ENCODE measurements at places on chromosomes 7 and 10.

DNA sequence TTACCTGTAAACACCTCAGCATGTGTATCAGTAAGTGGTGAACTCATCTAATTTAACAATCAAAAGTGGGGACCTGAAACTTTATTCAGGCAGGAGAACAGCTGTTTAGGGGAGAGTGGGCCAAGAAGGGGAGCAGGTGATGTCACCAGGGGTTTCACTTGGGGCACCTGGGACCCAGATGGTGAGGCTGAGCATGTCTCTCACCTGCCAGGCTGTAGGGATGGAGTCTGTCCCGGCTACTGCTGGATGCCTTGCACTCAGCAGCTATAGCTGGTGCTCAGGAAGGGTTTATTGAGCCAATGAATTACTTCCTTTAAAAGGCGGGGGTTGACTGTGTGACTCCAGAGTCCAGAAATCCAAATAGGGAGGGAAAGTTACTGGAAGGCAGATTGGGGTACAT is 23.0 kb downstream of the CDH23 start:
- DNase-seq: no peak

GRCh38 chr10:84966708-84967441 is 638.5 kb downstream of the CCSER2 start:
- no peak for DNase-seq

GRCh38 chr10:128055061-128055868 is 71.0 kb downstream of the MKI67 start:
- no peak for DNase-seq

DNA sequence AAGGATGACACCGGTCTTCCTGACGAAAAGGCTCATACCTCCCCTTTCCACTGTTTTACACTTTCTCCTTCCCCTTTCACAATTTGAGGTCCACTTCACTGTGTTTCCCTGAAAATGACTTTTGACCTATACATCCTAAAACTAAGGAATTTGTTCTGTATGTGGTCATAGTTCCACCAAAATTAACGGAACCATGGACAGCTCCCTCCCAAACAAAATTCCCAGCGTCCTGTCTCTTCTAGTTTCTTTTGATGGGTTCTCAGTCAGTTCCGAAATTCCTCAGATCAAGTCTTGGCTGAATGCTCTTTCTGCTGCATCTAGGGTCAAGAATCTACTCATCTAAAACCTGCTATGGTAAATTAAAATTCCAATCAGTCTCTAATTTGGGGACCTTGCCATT is 1191.9 kb downstream of the CNTNAP2 start:
- no peak for DNase-seq

DNA sequence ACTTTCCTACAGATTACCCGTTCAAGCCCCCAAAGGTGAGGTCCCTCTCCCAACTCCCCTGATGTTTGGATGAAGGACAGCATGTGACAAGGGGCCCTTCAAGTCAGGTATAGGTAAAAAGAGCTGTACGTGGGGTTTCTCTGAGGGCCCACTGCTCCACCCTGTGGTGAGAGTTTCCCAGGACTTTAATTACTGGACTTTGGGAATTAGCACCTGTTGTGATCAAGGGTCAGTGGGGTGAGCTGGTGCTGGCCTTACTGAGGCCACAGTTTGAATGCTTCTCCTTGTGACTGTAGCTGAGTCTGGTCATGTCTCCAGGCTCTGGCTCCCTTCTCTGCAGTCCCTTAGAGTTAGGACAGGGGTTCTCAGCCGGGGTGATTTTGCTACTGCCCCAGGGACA is 16.8 kb downstream of the UBE2D4 start:
- DNase-seq: no peak

DNA sequence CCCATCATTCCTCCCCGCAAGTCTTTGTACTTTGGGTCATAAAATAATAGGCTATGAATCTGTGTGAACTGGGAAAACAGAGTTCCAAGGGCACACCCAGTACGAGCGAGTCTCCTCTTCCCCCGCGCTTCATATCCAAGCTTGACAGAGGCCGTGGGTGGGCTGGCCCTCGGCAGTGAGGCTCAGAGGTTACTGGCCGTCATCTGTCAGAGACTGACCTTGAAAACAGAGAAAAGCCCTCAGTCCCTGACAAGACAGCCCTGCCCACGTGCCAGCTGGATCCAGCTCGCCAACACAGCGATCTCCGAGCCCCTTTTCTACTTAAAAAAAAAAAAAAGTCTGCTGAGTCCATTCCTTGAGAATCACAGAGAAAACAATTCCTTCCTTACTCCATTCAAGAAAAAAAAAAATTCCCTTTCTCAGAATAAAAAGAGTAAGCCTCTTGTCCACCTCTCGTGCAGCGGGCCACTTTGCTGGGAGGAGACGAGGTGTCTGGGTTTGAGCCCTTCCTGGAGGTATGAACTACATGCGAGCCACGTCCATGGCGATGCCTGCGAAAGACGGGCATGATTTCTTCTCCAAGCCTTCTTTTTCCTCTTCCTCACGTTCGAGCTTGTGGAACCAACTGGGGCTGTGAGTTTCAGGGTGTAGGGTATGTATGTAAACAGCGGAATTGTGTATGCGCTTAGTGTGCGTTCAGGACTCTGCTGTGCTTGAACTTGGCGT is 744 bp upstream of the BICC1 start:
- DNase-seq: no peak

- DNase-seq: no peak
Measured at GRCh38 chr10:129971381-129972144, 7.5 kb upstream of the EBF3 start.

- no peak for DNase-seq
Measured at GRCh38 chr10:124300735-124301134, 118.0 kb downstream of the OAT start.

DNA sequence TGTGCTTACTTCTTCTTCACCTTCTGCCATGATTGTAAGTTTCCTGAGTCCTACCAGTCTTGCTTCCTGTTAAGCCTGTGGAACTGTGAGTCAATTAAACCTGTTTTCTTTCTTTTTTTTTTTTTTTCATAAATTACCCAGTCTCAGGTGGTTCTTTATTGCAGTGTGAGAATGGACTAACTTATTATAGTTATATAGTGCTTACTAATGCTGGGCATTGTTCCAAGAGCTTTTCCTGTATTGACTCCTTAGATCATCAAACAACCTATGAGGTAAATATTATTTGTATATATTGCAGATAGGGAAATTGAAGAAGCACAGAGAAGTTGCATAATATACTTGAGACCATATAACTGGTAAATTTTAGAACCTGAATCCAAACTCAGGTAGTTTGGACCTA is 98.1 kb downstream of the MBL2 start:
- DNase-seq: no peak

GRCh38 chr7:91463330-91463729 is 199.1 kb downstream of the FZD1 start:
- DNase-seq: no peak

- no peak for DNase-seq
Measured at GRCh38 chr10:130138479-130138866, 2.3 kb downstream of the GLRX3 start.

DNA sequence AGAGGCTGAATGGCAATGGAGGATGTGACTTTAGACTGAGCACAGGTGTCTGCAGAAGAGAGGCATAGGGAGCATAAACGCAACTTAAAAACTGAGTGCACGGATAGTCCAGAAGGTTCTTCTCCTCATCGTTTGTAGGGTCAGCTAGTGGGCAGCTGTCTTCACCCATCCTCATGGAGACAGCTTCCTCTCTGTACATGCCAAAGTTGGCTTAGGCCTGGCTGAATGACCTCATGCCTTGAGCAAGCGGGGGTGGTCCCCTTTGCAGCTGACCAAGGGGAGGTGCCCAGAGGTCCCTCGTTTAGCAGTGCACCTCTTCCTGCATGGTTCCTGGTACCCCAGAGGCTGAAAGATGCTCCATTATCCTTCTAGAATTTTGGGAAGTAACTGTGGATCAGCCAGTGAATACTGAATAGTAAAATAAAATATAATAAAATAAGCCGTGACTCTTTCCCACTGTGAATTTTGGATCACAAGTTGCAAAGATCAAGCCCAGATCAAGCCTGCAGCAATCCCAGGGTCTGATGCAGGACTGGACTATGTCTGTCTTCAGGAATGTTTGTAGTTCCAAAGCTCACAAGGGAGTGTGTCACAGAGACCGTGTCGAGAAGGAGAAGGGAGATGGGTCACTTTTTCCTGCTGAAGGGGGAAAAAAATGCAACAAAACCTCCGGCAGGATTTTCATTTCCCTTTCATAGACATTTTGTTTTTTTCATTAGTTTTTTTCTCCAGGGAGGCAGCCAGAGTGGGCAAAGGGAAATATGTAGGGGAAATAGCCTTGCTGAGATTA is 295.3 kb upstream of the MKI67 start:
- DNase-seq: no peak

- no peak for DNase-seq
Measured at GRCh38 chr10:48470893-48471805, 133.7 kb downstream of the ARHGAP22 start.

DNA sequence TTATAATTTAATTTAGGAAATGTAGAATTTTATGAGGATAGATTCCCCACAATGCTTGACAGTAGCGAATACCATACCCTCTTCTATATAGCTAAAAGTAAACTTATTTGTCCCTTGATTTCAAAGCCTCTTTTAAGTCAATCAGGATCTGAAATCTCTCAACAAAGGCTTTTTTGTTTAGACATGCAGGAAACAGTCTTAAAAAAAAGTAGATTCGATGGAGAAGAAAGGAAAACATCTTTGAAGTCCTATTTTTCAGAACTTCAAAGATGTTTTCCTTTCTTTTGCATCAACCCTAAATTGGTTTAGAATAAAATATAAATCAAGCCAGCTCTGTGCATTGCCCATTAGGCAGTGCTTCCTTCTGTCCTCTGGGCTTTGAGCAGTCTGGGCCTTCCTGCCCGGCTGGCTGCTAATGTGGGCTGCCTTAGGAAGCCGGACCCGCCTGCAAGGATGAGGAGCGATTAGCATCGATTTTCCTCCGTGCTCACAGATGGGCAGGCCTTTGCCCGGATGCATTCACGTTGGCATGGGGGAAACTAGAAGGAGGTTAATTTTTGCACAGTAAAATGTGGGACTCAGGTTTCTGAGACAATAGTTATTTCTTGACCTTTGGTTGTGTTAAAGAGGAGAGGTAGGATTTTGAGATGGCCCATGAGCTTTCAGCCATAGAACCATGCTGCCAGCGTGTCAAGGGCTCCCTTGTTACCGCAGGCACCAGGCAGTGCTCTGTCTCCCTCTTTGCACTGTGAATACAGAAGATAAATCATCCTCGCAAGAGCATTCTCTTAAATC is 15.5 kb downstream of the MSRB2 start:
- no peak for DNase-seq

- no peak for DNase-seq
Measured at GRCh38 chr7:26880852-26881251, 16.5 kb upstream of the SKAP2 start.

GRCh38 chr7:37052705-37053104 is 328.4 kb upstream of the AOAH start:
- DNase-seq: no peak

- peak; percentile 47 for DNase-seq
Measured at GRCh38 chr7:150941351-150942000, 36.6 kb downstream of the KCNH2 start.

DNA sequence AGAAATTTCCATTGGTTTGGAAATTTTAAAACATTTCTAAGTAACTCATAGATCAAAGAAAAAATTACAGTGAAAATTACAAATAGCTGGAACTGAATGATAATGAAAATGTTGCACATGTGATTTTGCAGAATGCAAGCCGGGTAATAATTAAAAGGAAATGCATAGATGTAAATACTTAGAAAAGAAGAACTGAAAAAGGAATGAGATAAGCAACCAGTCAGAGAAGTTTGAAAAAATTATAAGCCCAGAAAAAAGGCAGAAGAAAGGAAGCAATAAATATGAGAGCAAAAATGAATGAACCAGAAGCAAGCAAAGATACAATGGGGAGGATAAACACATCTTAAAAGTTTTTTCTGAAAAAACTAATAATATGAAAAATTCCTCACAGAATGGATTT is 3.2 kb upstream of the TMEM273 start:
- DNase-seq: no peak

- no peak for DNase-seq
Measured at GRCh38 chr10:112539340-112539739, 92.3 kb downstream of the VTI1A start.

- no peak for DNase-seq
Measured at GRCh38 chr7:46139079-46139478, 218.0 kb upstream of the IGFBP3 start.

DNA sequence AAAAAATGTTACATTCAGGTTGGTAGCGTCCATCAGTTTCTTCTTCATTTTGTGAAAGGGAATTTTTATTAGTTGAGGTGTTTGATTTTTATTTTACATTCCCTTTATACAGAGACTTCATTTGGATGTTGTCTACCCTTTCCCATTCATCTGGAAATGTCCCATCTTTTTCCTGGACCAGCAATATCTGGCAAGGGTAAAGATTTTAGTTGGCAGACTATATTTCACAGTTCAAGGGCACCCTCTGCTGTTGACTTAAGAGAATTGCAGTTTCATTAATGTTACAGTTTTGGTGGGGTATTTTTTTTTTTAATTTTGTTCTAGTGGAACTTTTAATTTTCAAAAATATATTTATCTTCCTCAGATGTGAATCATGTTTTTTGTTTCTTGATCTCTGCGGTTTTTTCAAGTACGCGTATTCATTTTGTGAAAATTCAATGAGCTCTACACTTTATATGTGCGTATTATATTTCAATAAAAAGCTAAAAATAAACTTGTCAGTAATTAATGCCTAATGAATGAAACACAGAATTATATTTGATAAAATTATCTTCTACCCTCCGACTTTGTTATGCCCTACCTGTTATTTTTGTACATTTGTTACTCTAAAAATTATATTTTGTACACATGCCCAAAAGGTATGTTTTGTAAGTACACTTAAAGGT is 97.9 kb upstream of the KLF14 start:
- DNase-seq: no peak

DNA sequence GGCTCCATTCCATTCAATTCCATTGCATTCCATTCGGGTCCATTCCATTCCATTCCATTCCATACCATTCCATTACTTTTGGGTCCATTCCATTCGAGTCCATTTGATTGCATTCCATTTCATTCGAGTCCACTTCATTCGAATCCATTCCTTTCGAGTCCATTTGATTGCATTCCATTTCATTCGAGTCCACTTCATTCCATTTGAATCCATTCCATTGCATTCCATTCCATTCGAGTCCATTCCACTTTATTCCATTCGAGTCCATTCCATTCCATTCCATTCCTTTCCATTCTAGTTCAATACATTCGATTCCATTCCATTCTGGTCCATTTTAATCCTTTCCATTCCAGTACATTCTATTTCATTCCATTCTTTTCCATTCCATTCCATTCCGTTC is 334.0 kb downstream of the ZNF33B start:
- no peak for DNase-seq

- DNase-seq: no peak
Measured at GRCh38 chr7:5421714-5422395, 1.8 kb downstream of the TNRC18 start.

- no peak for DNase-seq
Measured at GRCh38 chr7:131306777-131307176, 20.9 kb upstream of the MKLN1 start.

GRCh38 chr7:123054357-123055133 is 59.0 kb upstream of the TAS2R16 start:
- no peak for DNase-seq

- no peak for DNase-seq
Measured at GRCh38 chr10:109961174-109962001, 38.1 kb upstream of the XPNPEP1 start.

- no peak for DNase-seq
Measured at GRCh38 chr10:43384252-43385221, 13.1 kb downstream of the FXYD4 start.

GRCh38 chr10:100072514-100072913 is 9.2 kb downstream of the CPN1 start:
- no peak for DNase-seq

Data from CD8-positive, alpha-beta memory T cell (primary cell).